ENCODE measurements at places on chromosomes 3 and 15.
A peak's percentile ranks its signal among the peaks of the same experiment; 100 is the strongest.

GRCh38 chr3:28576614-28577200, 228.1 kb upstream of the AZI2 start:
- DNase-seq = no peak

GRCh38 chr3:81763001-81763400, 1.6 kb upstream of the GBE1 start:
- DNase-seq = no peak

DNA sequence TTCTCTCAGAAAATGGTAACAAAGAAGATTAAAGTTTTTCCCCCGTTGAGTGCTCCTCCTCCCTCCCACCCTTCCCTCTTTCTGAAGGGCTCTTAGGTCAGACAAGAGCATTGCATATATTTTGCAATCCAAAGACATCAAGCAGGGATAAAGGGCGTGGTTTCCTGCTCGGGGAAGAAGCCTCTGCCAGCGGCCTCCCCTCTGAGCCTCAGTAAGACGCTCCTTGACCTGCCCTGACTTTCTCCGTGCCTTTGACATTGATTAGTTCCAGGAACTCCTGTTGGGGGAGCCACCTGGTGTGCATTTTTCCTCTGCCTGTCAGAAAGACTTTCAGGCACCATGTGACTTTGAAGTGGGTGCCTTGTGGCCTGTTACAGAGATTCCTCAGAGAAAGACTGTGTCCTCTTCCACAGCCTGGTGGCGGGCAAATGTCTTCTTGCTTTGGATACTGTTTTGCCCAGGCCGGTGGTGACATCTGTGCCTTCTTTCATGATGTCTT, 87.2 kb upstream of the TBL1XR1 start:
- DNase-seq = peak; percentile 74

- DNase-seq = no peak
Measured at GRCh38 chr3:61580982-61581643, 19.7 kb downstream of the PTPRG start.

DNA sequence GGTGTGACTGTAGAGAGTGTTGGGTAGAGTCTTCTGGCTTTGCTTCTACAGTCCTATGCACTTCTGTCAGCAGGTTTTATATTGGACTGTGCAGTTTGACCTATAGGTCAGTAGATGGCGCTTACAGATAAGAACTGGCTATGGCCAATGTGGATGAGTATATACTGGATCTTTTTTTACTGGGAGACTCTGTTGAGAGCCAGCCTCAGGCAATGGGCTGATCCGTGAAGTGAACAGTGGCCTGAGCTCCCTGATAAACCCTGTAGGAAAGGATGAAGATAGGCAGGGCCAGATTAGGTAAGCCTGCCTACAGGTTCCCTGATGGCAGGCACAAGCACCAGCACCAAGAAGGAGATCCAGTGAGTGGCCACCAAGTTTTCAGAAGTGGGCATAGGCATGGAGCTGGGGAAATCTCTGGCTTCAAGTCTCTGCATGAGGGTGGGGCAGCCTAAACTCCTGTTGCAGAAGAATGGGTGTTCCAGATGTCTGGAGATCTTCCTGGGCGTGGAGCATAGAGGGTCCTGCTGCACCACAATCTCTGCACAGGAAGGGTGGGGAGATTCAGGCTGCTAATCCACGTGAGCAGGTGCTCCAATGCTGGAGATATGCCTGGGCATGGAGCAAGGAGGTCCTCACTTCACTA, 326.0 kb upstream of the SGO1 start:
- peak; percentile 80 for DNase-seq
